ENCODE measurements at places on chromosomes 2 and 18.

DNA sequence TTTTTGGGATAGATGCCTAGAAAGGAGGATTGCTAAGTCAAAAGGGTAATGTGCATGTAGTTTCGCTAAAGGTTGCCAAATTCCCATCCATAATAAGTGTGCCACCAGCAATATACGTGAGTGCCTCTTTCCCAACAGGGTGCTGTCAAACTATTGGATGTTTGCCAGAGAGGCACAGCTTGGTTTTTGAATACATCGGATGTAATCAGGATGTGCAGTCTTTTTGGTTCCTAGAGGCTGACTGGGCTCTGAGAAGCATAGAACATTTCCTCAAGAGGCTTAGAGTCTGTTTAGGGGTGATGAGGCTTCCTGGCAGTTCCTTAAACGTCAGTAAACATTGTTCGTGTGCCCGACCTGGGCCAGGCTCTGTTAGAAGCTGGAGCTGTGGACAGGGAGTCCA lies 28.0 kb downstream of the AGAP1 start:
- DNase-seq = no peak

GRCh38 chr2:226715347-226715990 lies 84.2 kb downstream of the IRS1 start:
- DNase-seq = no peak

- no peak for DNase-seq
Observed at GRCh38 chr18:470661-471501, 29.6 kb downstream of the COLEC12 start.

- no peak for DNase-seq
Observed at GRCh38 chr2:63301481-63301880, 250.9 kb downstream of the OTX1 start.
